ENCODE measurements at places on chromosomes 2 and 18.

DNA sequence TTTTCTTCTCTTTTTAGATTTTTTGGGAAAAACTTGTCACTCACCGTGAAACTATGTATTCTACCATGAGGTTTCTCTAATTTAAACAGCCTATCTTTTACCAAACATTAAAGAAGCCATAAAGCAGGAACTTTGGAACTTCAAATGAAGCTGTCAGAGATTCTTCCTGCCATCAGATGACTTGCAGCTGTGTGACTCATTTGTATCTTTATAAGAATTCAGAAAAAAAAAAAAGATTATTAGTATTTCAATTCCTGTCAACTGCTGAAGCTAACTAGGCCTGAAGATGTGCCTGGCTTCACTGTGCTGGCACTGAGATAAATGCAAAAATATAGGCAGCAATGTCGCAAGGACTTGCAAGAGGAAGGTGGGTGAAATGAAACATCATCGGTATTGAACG, 1399.1 kb upstream of the PIK3C3 start:
- no peak for DNase-seq

DNA sequence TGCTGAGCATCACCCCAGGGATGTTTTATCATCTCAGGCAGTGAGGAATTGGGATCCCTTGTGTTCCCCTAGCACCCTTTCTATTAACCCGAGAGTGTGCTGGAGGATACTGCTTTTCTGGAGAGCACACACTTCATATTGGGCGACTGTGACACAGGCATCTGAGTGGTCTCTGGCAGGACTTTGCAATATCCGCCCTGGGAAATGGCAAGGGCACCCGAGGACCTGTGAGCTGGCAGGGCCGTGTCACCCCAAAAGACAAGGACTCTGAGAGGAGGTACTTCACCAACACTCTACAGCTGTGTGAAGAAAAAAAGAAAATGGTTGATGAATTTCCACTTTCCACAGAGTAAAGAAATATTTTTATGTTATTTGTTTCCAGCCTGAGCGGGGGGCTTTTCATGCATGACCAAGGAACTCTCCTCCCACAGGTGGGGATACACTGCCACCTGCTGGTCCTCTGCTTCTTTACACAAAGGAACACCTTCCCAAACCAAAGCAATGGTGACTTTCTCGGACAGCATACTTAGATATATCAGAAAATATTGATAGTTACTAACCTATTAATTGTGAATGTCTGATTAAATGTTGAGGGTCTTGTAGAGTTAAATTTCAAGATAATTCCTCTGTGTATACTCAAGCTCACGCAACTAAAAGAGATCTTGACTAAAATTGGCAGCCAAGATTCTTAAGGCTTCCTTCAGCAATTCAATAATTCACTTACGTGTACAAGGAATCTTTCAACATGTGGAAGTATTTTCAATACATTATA, 45.9 kb upstream of the REG3G start:
- no peak for DNase-seq

GRCh38 chr2:171191021-171191420, 30.3 kb upstream of the TLK1 start:
- no peak for DNase-seq

DNA sequence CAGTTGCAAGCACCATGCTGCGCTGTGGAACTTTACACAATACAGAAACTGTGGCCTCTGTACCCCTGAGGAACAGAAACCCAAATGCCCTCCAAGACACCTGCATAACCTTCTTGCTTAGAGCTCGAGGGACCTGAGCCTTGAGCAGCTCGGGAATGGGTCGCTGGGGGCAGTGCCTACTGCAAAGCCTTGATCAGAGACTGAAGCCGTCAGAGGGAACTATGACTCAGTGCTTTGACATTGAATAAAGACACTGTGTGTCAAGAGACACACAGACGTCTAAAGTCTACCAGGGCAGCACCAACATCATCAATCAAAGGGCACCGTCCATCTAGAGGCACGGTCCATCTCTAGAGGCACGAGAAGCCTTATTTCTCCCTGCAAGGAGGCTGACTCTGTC, 30.6 kb downstream of the GPR45 start:
- DNase-seq, result no peak

GRCh38 chr2:177306550-177306949, 42.0 kb upstream of the NFE2L2 start:
- no peak for DNase-seq

GRCh38 chr2:172513524-172513900, 42.4 kb upstream of the PDK1 start:
- DNase-seq, result no peak

GRCh38 chr2:24225499-24226242, 50.8 kb downstream of the FAM228A start:
- no peak for DNase-seq

DNA sequence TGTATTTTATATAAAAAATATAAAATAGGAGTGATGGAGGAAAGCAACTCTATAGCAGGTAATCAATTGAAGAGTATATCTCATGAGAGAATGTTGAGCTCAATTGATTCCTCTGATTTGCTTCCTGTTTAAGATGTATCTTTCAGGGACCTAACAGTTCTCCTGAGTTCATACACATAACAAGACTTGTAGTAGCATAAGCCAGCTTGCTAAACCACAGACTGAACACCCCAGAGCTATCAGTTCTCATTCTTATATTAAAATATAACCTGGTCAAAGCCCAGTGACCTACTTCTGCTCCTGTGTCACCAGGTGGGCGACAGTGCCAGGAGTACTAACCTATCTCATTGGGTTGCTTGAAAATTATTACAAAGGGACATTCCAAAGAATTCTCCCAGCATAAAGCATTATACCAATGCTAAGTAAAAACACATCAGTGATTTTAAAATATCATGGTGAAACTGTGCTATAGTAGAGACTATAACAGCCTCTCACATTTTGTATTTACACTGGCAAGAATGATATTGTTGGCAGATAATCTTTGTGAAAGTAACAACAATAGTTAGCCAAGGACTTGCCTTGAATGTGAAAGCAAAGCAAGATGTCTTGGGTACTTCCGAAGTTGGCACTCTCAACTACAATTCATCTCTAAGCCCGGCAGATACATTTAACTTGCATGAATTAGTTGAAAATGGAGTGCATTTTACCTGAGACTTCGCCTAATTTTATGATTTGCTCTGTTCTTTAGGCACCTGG, 40.8 kb upstream of the CDH20 start:
- DNase-seq, result no peak

GRCh38 chr2:103437161-103437560, 675.3 kb downstream of the TMEM182 start:
- DNase-seq, result no peak

GRCh38 chr2:204862809-204863208, 317.5 kb downstream of the PARD3B start:
- DNase-seq, result no peak

DNA sequence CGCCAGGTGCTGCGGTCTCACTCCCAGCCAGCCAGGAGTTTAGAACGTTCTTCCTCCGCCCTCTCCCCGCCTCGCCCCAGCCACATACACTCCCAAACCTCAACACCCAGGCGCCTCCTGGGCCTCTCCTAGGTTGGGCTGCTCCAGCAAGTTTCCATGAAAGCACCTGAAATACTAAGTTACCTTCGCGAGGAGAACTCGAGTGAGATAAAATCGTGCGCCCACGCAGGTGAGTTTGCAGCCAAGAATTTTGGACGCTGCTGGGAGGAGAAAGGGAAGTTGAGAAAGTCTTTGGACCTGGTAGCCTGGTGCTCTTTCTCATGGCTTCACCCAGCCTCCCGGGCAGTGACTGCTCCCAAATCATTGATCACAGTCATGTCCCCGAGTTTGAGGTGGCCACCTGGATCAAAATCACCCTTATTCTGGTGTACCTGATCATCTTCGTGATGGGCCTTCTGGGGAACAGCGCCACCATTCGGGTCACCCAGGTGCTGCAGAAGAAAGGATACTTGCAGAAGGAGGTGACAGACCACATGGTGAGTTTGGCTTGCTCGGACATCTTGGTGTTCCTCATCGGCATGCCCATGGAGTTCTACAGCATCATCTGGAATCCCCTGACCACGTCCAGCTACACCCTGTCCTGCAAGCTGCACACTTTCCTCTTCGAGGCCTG, at the start of gene GPR39:
TSS of gene GPR39 (plus strand) at position 83 of the 673 bp plus-strand sequence.
- DNase-seq, result no peak

DNA sequence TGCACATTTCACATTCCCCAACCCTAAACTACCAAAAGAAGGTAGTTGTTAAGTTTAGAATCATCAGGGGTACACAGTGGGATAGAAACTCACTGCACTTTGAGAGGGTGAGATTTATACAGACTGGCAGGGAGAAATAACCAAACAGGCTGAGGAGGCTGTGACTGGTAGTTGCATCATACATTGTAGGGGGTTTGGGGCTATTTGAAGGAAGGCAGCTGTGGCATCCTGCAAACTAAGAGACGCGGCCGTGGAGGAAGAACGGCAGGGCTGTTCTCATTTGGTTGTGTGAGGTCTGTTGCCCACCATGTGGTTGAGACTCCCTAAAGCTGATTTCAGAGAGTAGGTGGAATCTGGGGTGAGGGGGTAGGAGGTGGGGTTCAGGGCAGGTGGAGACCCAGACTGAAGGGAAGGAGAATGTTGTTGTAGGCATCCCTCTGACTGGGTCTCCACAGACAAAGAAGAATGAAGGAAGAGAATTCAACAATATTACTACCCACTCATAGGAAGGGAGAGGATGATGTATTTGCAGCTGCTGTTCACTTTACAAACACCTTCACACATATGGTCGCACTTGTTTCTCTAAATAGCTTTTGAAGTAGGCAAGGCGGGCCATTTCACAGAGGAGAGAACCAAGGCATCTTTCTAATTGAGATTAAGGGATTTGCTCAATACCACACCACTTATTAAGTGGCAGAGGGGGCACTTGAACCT, 170.9 kb upstream of the SIX2 start:
- DNase-seq, result no peak

GRCh38 chr2:152549423-152549822, 167.8 kb downstream of the PRPF40A start:
- no peak for DNase-seq

- DNase-seq, result no peak
Observed at GRCh38 chr2:168642873-168643272, 159.6 kb upstream of the NOSTRIN start.

GRCh38 chr18:9552191-9552590, 62.2 kb downstream of the PPP4R1 start:
- no peak for DNase-seq
